ENCODE measurements at places on chromosomes 12 and 14.

GRCh38 chr12:2180737-2181082 is 127.9 kb downstream of the CACNA1C start:
- no peak for DNase-seq

DNA sequence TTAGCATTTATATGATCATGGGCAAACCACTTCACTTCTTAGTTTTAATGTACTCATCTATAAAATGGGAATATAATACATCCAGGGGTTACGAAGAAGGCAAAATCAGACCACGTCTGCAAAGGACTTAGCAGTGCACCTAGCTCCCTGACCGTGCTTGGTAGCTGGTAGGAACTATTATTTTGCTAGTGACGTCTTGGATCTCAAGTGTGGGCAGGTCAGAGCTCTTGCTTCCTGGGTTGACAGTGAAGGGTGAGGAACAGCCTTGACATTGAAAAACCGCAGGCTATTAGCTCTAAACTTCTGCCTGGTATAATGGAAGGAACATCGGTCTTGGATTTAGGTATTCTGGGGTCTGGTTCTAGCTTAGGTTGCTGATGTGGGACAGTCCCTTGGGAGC is 89.3 kb upstream of the MED13L start:
- DNase-seq, result no peak

- DNase-seq, result no peak
These were observed 14.6 kb downstream of the PSMD9 start for GRCh38 chr12:121903202-121903601.

- DNase-seq, result peak; percentile 46
These were observed 1337.6 kb downstream of the LRFN5 start for GRCh38 chr14:42944284-42944683.

All from fibroblast of skin of back (primary cell).